ENCODE measurements at places on chromosomes 6 and 20.

DNA sequence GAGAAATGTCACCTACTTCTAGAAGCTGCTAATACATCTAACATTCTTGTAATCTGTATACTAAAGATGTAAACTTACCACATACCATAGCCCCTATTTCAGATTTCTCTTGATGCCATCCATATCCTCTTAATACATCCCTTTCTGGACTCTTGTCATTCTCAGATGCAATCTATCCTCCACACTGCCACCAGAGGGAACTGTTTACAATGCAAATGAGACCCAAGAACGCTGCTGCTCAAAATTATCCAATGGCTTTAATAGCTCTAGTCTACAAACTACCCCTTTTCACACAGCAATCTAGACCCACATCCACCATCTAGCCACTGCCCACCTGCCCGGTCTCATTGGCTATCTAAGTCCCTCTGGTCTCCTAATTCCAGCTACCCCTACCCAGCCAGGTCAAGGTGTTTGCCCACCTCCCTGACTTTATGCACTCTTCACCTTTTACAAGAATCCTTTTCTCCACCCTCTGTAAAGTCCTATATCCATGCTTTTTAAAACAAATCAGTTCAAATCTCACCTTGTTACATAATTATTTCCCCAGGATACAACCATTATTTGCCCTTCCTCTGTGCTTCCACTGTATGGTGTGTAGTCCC, 14.8 kb downstream of the FAXC start:
- DNase-seq: peak; percentile 52

- DNase-seq: no peak
These were observed 85.8 kb downstream of the CD164 start for GRCh38 chr6:109296452-109296851.

GRCh38 chr6:33080127-33081089, 4.6 kb downstream of the HLA-DPB1 start:
- DNase-seq: no peak

GRCh38 chr20:63061051-63061770, 54.4 kb upstream of the BHLHE23 start:
- no peak for DNase-seq

- peak; percentile 70 for DNase-seq
These were observed 1.3 kb downstream of the RNF24 start for GRCh38 chr20:4014031-4014474.

DNA sequence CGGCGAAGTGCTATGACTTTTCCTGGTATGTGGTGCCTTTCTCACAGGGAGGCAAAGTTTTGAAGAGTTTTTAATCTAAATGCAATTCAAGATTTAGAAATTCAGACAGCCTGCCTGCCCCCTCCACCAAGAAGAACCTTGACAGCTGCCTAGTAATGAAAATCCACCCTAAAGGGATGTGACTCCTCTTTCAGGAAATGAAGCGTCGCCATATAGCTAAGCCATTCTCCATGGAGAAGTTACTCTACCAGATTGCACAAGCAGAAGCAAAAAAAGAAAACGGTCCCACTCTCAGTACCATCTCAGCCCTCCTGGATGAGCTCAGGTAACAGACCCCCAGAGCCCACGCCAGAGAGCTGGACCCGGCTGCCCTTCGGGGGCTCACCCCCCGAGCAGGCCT, 150.1 kb downstream of the DTNBP1 start:
- no peak for DNase-seq

- DNase-seq: no peak
These were observed 4.7 kb upstream of the MICAL1 start for GRCh38 chr6:109460161-109460829.

- DNase-seq: no peak
These were observed 51.2 kb downstream of the HNF4A start for GRCh38 chr20:44406572-44407137.

GRCh38 chr6:160781298-160781697, 79.3 kb downstream of the PLG start:
- no peak for DNase-seq

DNA sequence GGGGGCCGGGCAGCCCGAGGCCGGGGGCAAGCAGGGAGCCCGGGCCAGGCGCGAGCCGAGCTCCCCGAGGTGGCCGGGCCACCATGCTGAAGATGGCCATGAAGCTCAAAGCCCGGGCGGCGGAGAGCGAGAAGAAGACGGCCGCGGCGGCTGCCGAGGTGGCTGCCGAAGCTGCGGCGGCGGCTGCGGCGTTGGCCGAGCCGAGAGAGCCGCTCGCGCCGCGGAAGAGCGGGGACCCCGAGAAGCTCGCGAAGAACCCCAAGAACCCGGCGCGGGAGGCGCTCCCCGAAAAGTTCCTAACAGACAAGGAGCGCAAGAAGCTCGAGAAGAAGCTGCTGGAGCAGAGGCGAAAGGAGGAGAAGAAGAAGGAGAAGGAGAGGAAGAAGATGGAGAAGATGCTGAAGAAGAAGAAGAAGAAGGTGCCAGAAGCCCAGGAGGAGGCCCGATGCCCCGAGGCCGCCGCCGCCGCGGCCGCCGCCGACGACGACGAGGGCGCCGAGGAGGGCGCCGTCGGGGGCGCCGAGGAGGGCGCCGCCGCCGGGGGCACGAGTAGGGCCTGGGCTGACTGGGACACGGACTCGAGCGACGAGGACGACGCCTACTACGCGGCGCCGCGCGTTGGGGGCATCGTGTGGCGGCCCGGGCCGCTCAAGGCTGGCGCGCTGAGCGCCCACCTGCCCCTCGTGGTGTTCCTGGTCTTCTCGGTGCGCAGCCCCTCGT, 37.4 kb downstream of the GNAS start:
- no peak for DNase-seq

DNA sequence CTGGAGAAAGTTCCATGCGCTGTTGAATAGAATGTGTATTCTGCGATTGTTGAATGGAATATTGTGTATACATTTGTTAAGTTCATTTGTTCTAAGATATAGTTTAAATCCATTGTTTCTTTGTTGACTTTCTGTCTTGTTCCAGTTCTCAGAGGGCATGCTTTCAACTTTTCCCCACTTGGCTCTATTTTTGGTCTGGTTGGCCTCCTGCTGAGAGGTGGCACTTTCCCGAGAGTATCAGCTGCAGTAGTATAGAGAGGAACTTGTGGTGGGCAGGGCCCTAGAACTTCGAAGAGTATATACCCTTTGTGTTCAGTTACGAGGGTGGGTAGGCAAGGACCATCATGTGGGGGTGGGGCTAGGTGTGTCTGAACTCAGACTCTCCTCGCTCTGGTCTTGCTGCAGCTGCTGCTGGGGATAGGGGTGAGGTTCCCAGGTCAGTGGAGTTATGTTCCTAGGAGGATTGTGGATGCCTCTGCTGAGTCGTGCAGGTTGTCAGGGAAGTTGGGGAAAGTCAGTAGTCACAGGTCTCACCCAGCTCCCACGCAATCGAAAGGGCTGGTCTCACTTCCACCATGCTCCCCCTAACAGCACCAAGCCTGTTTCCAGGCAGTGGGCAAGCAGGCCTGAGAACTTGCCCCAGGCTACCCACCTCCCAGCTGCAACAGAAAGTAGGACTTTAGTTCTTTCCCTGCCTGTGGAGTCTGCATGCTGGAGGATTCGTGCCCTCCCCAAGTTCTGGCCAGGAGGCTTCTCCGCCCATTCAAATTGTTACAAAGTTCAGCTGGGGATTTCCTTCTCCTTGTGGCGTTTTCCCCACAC, 118.9 kb upstream of the SSTR4 start:
- no peak for DNase-seq
